ENCODE measurements at places on chromosomes 5 and 9.

DNA sequence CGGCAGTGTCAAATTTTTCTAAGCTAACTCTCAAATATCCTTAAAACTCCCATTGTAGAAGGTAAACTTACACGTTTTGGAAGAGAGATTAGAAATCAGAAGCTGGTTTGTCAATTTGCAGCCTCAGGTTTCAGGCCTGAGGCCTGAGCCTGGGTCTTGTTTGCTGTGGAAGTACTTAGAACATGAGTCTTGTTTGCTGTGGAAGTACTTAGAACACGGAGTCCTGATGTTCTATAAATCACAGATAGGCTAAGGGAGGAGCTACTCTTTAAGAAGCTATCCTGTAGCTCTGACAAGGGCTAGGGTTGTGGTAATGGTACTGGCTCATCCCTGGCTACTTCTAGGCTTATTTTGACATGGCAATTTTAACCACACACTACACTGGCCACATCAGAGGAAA is 97.8 kb downstream of the FBXW11 start:
- DNase-seq, result no peak

- no peak for DNase-seq
These were observed 23.4 kb upstream of the LECT2 start for GRCh38 chr5:135978212-135978631.

DNA sequence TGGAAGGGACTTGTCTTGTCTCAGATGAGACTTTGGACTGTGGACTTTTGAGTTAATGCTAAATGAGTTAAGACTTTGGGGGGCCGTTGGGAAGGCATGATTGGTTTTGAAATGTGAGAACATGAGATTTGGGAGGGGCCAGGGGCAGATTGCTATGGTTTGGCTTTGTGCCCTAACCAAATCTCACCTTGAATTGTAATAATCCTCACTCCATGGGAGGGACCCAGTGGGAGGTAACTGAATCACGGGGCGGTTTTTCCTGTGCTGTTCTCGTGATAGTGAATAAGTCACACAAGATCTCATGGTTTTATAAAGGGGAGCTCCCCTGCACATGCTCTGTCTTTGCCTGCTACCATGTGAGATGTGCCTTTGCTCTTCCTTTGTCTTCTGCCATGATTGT is 72.1 kb downstream of the RAI14 start:
- DNase-seq, result no peak

GRCh38 chr5:62354028-62354874 is 48.2 kb downstream of the KIF2A start:
- DNase-seq, result peak; percentile 16

- DNase-seq, result no peak
These were observed 145.6 kb downstream of the MUSK start for GRCh38 chr9:110814159-110814558.

DNA sequence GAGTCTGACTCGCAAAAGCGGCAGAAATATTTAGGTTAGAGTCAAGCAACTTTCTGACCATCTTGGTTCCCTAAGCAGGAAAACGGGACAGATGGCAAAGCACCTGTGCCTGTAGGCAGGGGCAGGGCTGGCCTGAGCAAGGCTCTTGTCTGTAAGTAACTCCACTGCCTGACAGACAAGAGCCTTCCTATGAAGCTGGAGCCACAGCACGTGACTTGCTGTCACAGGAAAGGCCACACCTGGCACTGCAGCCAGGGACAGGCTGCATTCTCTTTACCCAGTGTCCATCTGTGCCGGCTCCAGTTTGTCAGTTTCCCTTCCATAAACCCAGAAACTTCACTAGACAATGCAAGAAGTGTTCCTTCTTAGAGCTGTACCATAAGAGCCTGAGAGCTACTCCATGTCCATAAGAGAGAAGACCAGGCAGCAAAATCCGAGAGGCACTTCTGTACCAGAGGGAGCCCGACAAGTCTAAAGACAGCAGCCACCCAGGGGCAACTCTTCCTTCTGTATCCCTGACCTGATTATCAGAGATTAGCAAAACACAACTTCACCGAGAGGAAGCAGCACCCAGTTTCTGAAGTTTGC is 78.1 kb downstream of the GPR21 start:
- no peak for DNase-seq

GRCh38 chr5:43386960-43387362 is 25.2 kb downstream of the CCL28 start:
- no peak for DNase-seq

DNA sequence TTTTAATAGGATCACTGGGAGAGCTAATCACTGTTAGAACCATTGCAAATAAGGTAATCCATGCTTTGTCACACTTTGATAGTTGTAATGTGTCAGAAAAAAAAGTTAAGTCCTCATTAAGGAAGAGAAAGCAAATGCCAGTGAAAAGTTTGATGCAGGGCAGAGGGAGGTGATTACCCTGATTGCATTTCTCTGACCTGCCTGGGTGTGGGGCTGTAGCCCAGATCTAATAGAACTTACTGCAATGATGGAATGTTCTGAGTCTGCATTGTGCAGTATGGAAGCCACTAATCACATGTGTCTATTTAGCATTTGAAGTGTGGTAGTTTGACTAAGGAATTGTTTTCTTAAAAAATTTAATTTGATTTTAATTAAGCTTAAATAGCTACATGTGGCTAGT is 202.7 kb downstream of the ATP10B start:
- peak; percentile 29 for DNase-seq

- no peak for DNase-seq
These were observed 236.8 kb downstream of the SLIT3 start for GRCh38 chr5:169064093-169064492.

- peak; percentile 73 for DNase-seq
These were observed 43.3 kb downstream of the NCS1 start for GRCh38 chr9:130215341-130216119.

DNA sequence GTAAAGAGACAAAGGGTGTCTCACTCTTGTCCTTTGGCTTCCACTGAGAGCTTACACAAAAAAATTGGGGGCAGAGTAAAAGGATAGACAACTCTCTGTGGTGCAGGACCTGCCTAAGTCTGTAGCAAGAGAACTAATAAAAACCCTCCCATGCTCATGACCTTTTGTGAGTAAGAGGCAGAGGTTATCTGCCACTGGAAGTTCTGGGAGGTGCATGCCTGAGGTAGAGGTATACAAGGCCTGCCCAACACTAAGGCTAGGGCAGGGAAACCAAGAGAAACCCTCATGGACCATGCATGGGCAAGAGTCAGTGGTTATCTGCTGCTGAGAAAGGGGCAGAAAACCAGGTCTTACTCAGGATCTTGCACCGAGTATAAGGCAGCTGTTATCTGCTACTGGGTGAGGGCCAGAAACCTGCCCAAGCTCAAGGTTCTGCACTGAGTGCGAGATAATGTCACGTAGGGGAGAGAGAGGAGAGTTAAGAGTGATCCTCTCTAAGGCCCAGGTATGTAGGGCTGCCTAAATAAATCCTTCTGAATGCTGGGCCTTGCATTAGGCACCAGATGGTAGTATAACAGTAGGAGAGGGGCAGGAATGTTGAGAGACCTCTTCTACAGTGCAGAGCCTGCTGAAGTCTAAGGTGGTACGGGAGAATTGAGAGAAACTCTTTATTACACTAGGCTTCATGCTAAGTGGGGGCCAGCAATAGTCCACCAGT is 143.4 kb downstream of the MACROH2A1 start:
- no peak for DNase-seq

GRCh38 chr5:84239494-84239893 is 145.2 kb downstream of the EDIL3 start:
- no peak for DNase-seq

GRCh38 chr5:158268286-158268685 is 409.3 kb upstream of the CLINT1 start:
- no peak for DNase-seq

GRCh38 chr9:127673234-127673633 is 33.6 kb upstream of the CFAP157 start:
- DNase-seq, result no peak

GRCh38 chr5:127441799-127442484 is 75.5 kb upstream of the PRRC1 start:
- DNase-seq, result peak; percentile 54

DNA sequence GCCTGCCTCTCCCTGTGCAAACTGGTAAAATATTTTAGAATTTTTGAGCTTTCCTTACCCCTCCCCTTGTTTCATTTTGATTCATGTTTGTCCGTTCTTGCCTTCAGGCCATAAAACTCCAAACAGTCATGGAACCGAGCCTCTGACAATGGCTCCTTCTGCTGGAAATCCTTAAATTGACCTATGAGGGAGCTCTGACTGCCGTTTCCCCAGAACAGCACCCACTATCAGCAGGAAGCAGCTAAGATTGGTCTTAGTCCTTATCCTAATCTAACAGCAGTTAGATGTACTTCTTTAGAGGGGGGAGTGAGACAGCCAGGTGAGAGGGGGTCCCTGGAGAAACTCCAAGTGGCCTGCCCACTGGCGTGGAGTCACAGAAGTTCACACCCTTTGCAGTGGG is 106.7 kb downstream of the FAM174A start:
- no peak for DNase-seq

- no peak for DNase-seq
These were observed 6.0 kb downstream of the UBE2QL1 start for GRCh38 chr5:6454628-6455053.

DNA sequence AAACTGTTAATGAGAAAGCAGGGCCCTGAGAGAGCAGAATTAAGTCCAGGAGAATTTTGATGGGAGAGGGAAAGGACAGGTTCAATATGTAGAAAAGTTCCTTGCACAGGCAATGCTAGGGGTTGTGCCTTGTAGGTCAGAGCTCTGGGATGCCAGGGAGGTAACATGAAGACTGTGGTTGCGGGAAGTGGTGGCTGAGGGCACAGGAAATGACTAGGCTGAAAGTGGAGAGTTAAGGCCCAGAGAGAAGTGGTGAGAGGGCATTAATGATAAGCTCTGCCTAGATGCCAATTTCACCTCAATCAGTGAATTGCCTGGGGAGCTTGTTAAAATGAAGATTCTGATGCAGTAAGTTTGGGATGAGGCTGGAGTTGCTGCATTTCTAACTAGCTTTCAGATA is 31.5 kb upstream of the PPP3R2 start:
- peak; percentile 25 for DNase-seq

- DNase-seq, result no peak
These were observed 485 bp downstream of the FAM53C start for GRCh38 chr5:138338411-138339090.

- DNase-seq, result no peak
These were observed 13.3 kb downstream of the LCP2 start for GRCh38 chr5:170284231-170284630.

GRCh38 chr9:107586493-107586892 is 96.9 kb upstream of the KLF4 start:
- DNase-seq, result no peak

GRCh38 chr9:121169094-121169601 is 32.5 kb downstream of the RAB14 start:
- no peak for DNase-seq

- DNase-seq, result peak; percentile 56
These were observed at the start of gene GPX8 for GRCh38 chr5:55159763-55160492. GPX8 (plus strand) TSS chr5:55160171; CDS start chr5:55160193, 22 bp downstream.

DNA sequence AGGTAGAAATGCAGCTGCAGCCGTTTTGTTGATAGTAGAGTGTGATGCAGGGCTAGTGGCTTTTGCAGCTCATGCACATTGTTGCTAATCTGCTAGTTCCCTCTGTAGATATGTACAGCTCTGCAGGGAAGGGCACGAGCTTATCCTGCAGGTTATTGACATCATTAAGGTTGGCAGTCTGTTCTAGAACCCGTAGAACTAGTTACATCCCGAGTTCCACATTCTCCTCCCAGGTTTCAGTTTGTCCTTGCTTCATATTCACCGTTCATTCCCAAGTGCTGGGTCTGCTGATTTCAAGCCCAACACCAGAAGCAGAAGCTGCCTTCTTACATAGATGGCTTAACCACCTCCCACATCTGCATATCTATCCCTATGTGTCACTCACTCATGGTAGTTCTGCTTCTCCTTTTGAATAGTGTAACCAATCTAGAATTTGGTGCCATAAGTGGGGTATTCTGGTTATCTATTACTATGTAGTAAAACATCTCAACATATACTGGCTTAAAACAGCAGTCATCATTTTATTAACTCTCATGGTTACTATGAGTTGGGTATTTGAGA is 38.1 kb downstream of the CRHBP start:
- DNase-seq, result peak; percentile 61

- DNase-seq, result no peak
These were observed 67.5 kb downstream of the APBA1 start for GRCh38 chr9:69604568-69605219.

GRCh38 chr5:67338421-67338820 is 141.8 kb upstream of the CD180 start:
- DNase-seq, result no peak

GRCh38 chr5:161278739-161279660 is 267.5 kb downstream of the GABRB2 start:
- DNase-seq, result no peak

DNA sequence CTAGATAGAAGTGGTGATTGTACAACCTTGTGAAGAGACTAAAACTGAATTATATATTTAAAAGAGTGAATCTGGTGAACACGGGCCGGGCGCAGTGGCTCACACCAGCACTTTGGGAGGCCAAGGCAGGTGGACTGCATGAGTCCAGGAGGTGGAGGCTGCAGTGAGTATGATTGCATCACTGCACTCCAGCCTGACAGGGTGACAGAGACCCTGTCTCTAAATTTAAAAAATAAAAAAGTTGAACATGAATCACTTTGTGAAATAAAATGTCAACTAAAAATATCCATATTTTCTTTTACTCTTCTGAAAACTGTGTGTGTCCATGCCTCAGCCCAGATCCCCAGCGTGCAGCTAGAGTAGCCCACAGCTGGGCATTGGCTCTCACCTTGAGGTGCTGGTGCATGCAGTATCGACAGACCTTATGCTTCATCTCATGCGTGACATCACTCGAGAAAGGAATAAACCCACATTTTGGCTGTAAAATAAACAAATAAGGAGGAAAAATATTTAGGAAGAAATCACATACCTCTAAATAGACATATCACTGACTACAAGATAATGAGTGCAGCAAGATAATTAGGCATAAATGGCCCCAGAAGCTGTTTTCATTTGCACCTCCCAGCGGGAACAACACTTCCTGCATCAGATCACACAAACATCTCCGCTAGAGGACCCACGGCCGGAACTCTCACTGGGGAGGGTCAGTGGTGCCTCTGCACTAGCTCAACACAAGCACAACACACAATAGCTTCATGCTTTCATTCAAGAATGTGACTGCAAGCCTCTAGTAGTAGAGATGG is 22.1 kb downstream of the IPPK start:
- DNase-seq, result no peak

DNA sequence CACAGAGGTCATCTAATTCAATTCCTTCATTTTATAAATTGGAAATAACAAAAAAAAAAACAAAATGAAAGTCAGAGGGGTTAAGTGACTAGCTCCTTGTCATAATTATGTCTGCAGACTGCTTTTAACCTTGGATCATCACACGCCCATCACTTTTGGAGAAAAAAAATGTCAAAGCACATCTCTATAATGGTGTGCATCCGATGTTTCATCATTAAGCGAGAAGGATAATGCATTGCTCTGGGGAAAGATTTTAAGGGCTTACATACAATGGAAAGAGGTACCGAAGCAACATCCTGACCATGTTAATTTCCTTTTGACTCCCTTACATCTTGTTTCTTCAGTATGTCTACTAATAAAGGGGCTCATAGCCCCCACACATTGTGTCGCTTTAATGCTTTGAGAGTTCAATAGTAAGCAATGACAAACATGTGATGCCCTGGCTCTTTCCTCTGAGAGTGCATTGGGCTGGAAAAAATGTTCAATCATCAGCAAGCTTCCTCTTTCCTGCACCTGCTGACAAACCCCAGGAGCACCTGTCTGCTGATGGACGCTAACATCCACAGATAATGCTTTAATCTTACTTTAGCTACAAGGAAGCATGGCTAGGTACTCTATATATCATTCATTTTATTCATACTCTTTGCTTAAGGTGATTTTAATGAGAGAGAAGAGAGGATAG is 242.2 kb downstream of the SMARCA2 start:
- no peak for DNase-seq
